ENCODE measurements at places on chromosomes 3 and 15.

- DNase-seq, result peak; percentile 91
Measured at GRCh38 chr3:161349529-161350312, 21.6 kb downstream of the SPTSSB start.

GRCh38 chr3:13092621-13093617 is 19.7 kb upstream of the IQSEC1 start:
- no peak for DNase-seq

GRCh38 chr3:150446470-150446977 is 38.4 kb downstream of the TSC22D2 start:
- DNase-seq, result no peak

DNA sequence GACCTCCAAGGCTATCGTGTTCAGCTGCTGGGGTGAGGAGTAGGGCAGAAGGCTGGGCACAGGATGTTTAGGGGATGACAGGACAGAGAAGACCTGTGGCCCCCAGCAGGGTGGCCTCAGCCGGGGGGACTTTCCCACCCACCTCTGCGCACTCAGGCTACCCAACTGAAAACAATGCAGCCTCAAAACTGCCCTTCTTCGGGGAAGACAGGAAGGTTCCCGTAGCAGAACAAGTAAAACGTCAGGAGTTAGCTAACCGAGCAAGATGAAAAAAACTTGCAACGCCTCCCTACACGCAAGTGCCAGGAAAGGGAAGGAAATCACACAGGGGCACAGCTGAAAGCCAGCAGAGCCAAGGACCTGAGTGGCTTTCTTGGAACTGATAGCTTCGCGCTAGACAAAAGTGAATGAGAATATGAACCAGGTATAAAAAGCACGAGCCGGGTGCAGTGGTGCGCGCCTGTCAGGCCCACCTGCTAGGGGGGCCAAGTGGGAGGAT is 38.4 kb upstream of the FURIN start:
- no peak for DNase-seq

DNA sequence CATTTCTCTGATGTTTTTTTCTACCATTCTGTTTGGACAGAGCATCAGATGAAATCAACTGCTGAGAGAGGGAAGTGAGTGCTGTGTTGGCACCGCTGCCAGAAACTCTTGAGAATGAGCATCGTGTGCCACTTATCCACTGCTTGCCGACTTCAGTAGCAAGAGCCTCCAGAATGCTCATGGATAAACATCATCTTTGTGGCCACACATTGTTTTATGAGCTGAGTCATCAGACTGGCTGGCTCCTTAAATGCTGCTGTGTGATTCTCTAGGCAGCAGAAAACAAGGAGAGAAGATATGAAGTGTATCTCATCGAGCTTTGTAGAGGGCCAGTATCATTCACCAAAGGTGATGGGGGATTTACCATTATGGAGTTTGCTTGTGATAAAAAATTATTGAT is 3.4 kb upstream of the DOCK3 start:
- DNase-seq, result no peak

GRCh38 chr3:32278714-32279113 is 40.2 kb downstream of the CMTM8 start:
- DNase-seq, result no peak

DNA sequence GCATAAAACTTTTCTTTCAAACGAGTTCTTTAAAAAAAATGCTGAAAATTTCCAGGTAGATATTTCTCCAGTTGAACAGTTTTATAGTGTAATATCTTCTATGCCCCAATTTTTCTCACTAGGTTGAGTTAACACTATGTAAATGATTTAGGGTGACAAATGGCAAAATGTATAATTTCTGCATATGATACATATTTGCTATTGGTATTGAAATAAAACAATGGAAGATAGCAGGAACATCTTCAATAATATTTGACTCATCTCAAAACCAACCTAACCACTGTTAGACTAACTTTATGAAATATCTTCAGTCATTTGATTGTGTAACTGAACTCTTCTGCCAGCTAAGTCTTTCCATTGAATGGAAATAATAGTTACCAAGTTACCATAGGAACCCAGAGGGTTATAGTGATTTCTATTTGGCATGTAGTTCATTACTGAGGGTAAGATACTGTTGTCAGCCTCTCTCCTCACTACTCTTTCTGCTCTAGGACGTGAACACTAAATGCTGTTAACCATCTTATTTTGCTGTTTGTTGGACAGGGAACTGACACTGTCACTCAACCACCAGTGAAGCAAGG is 824.7 kb upstream of the NECTIN3 start:
- no peak for DNase-seq

DNA sequence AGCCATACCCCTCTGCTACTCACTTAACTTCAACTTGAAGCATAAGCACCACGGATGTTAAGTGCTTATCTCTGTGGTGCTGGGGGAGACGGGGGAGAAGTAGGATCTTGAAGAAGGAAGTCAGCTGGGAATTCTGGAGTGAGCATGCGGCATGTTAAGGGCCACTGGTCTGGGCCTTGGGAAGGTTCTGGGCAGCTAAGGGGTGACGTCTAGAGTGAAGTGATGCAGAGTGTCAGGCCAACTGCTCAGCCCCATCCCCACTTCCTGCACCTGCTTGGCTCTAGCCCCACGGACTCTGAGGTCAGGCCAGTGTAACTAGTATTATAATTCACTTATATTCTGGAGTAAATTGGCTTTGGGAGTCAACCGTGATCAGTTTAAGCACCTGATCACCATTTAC is 228.6 kb downstream of the FMN1 start:
- no peak for DNase-seq

All from epithelial cell of proximal tubule (primary cell).